GM04504 (cell line): ENCODE measurements at places on chromosomes 16 and 17.

DNA sequence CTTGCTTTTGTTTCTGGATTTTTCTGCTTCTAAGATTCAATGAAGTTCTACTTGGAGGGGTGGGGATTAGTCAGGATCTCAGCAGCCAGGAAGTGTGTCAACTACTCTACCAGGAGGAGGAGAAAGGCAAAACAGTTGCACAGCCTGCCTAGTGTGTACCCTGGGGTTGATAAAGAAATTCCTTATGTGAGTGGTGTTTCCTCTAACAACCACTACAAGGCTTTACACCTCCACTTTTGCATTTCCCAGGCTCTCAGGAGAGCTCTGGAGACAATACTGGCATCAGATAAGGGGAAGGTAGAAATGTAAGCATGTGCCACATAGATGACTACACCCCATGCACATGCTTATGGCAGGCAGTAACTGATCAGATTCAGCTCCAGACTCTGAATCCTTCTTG, 174.6 kb downstream of the TOX3 start:
- DNase-seq: no peak

GRCh38 chr17:39774047-39774446, 36.3 kb downstream of the GRB7 start:
- DNase-seq: no peak

- no peak for DNase-seq
Observed at GRCh38 chr16:26701243-26701886, 365.4 kb upstream of the C16orf82 start.

DNA sequence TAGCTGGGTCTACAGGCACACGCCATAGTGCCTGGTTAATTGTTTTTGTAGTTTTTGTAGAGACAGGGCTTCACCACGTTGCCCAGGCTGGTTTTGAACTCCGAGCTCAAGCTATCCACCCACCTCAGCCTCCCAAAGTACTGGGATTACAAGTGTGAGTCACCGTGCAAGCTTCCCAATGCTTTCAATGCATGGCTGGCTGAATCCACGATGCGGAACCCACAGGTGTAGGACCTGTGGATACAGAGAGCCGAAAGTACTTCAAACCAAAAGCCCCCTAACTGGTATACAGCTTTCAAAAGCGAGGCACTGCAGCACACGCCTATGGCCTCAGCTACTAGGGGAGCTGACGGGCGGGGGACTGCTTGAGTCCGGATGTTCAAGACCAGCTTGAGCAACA, 44.8 kb downstream of the METTL16 start:
- DNase-seq: no peak

DNA sequence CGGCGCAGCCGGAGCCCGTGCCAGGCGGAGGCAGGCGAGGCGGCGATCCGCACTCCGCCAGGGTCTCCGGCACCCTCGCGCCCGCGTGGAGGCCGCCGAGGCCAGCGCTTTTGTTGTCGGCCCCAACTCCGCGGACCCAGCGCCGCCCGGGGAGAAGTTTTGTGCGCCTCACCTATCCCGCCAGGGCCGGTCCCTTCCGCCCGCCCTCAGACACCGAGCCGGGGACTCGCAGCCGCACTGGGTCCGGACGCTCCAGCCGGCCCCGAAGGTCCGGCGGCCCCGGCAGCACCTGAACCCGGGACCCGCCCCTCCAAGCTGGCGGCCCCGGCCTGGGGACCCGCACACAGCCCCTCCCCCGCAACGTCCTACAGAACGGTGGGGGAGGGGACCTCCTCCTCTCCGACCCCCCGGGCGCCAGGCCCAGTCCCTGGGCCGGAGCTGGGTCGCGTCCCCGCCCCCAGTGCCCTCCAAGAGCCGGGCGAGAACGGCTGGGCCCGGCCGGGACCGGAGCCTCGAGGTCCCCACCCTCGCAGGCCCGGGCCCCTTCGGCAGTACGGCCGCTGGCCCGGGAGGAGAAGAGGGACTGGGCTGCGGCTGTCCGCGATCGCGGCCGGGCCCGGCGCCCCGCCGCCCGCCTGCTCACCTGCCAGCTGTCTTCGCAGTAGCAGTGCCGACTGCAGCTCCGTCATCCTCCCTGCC, 698 bp downstream of the UBE2G1 start:
- DNase-seq: no peak

GRCh38 chr17:49523706-49524472, 28.8 kb downstream of the NGFR start:
- no peak for DNase-seq

GRCh38 chr16:71367241-71367976, 8.9 kb downstream of the CALB2 start:
- DNase-seq: no peak

GRCh38 chr16:86078121-86078600, 179.2 kb downstream of the IRF8 start:
- no peak for DNase-seq

DNA sequence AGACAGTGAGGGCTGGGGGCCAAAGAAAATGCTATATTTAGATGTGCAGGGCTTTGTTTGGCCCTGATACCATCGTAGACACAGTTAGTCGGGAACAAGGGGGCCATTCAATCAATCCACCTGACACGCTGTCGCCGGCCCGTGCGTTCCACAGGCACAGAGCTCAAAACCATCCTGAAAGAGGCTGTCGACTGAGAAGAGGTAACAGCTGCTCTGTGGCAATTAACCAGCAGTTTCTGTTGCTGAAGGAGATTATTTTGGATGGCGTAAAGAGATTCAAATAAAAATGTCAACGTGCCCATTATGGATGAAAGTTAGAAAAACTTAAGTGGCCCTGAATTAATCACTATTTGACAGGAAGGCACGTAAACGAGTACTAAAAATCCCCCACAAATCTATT, 276.2 kb upstream of the IRX5 start:
- DNase-seq: no peak

- no peak for DNase-seq
Observed at GRCh38 chr16:20318006-20318405, 9.3 kb downstream of the GP2 start.

GRCh38 chr16:1188432-1189189, 35.7 kb downstream of the CACNA1H start:
- peak; percentile 4 for DNase-seq

GRCh38 chr17:30021708-30022317, 80.4 kb downstream of the EFCAB5 start:
- peak; percentile 10 for DNase-seq

- DNase-seq: no peak
Observed at GRCh38 chr16:78744796-78745107, 645.3 kb downstream of the WWOX start.

GRCh38 chr17:8436169-8436843, 622 bp downstream of the NDEL1 start:
- peak; percentile 34 for DNase-seq

- no peak for DNase-seq
Observed at GRCh38 chr16:75116081-75116910, at the start of gene LDHD. LDHD (minus strand) TSS chr16:75116780; CDS start chr16:75116720, 60 bp downstream.

GRCh38 chr17:10802496-10803284, 1.2 kb downstream of the TMEM238L start:
- no peak for DNase-seq

- no peak for DNase-seq
Observed at GRCh38 chr17:75490953-75491649, 24.2 kb downstream of the CASKIN2 start.

DNA sequence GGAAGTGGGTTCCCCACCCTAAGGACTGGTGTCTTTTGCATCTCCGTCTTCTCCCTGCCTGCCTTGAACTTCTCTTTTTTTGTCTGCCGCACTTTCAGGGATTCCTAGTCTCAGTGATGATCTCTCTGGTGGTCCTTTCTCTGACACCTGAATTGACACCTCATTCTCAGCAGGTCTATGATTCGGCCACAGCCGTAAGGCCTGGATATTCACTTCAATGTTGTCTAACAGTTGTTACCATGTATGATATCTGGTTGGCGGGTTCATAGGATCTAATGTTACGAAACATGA, 25.1 kb upstream of the SLC47A1 start:
- DNase-seq: no peak

DNA sequence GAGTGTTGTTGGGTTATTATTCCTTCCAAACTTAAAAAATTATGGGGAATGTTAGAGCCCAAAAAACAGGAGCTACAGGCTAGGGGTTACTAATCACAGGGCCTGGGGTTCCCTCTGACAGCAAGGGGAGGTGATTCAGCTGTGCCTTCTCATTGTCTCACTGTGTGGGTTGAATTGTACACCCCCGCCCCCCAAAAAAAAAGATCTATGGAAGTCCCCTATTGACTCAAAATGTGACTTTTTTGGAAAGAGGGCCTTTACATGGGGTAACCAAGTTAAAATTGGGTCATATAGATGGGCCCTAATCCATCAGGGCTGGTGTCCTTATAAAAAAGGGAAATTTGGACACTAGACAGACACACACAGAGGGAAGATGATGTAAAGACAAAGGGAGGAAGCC, 190.2 kb downstream of the SOX9 start:
- no peak for DNase-seq

DNA sequence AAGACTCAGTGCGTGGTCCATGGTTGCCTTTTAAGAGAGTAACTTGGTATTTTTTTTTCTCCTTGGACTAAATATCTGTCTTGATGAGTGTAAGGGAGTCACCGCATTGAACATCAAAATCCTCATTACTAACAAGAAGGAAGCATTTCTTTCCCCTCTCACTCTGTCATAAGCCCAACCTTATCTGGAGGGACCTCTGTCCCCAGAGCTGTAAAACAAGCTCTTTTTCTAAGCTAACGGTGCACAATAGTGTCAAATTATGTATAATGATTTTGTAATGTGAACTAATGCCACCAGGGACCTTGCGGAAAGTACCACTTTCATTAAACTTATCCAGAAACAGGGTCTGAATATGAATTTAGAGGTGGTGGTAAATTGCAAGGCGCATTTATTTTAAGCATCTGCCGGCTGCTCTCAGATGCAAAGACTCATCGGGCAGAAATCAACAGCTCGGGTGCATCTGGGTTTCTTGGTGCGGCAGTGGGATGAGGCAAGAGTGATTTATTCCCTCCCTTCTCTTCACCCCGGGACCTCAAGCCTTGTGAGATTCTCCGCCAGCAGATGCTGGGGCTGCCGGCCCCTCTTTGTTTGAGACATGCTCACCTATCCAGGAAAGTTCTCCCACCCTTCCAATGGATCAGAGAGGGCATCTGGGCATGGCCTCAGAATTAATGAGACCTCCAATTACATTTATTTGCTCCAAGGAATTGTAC, 95.2 kb upstream of the IRX3 start:
- DNase-seq: no peak

DNA sequence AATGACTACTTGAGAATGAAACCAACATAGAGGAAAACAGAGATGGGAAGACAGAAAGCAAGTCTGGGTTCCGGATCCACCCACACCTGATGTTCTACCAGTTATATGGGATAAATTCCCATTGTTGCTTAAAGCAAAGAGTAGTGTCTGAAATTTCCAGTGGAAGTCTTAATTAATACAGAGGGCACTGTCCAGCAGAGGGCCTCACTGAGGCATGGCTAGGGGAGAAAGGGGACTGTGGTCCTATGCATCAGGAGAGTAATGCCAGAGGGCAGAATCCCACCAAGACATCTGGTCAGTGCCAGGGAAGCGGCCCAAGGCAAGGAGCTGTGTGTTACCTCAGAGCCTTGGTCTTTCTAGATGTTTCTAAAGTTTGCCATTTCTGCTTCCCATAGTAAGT, 7.5 kb upstream of the UMOD start:
- no peak for DNase-seq

- DNase-seq: no peak
Observed at GRCh38 chr16:64398793-64399192, 723.1 kb downstream of the CDH11 start.

DNA sequence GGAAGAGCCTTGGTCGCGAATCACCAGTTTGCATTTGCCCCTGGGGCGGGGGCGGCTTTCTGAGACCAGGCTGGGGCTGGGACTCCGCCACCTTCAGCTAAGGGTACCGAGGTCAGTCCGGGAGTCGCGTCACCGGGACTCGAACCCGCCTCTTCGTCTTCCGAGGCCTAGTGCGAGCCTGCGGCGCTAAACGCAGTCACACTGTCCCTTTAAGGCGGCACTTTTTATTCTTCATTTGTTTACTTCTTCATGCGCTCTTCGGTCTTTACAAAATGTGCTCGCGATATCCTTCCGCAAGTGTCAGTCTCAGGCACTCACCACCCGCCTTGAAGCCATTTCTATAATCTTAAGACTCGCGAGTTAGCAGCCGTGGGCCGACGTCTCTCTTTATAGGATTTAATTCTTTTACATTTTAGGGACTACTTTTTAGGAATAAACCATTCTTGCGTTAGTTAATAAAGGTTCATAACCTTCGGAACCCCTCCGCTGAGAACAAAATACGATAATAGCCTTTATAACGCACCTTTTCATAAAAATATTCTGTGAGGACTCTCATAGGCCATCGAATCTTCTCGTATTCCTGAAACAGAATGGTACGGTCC, 593 bp upstream of the HEXIM1 start:
- peak; percentile 82 for DNase-seq

- no peak for DNase-seq
Observed at GRCh38 chr17:62307196-62307595, 73.2 kb upstream of the EFCAB3 start.

DNA sequence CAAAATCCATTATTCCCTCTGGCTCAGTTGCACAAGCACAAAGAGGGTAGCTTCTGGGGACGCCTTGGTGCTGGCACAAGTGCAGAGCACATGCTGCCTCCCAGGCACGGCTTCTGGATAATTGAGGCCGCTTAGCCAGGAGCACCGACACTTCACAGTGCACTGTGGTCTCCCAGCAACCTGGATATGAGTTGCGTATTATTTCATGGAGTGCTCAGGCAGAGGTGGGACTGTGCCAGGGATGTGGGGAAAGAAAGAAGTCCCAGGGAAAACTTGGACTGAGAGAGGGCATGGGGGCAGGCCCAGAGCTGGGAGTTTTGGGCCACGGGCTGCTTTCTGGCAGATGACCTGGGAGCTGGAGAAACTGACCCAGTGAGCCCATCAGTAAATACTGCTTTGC, 37.5 kb downstream of the MPRIP start:
- DNase-seq: no peak

GRCh38 chr16:57623251-57624043, 5.0 kb upstream of the ADGRG1 start:
- no peak for DNase-seq

- DNase-seq: no peak
Observed at GRCh38 chr17:144936-145670, 7.7 kb downstream of the SCGB1C2 start.

GRCh38 chr17:72677714-72678390, 414.6 kb downstream of the SLC39A11 start:
- DNase-seq: no peak

GRCh38 chr16:8905168-8905762, 23.1 kb downstream of the LITAFD start:
- DNase-seq: no peak

- DNase-seq: no peak
Observed at GRCh38 chr16:8714174-8714573, 39.8 kb downstream of the ABAT start.

DNA sequence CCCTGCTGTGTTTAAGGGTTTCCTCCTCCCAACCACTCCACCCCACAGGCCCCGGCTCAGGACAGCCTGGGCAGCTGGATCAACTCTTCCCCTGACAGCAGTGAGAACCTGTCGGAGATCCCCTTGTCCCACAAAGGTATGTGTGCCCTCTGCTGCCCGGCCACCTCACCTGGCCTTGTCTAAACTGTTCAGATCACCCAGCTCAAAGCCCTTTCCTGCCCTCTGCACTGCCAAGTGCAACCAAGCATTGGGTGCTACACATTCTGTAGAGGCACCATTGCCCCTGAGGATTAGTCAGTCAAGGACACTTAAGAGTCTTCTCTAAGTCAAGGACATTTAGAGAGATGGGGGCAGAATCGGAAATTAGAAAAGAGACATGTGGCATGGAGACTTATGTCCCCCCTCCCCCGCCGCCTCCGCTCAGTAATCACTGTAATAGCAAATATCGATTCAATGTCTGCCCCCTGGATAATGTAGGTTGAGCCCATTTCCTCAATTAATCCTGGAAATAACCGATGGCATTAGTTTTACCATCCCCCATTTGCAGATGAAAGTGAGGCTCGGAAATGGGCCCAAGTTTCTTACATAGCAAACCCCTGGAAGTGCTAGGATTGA, 8.1 kb downstream of the BTBD17 start:
- no peak for DNase-seq
